ENCODE measurements at places on chromosomes 13 and 19.
A peak's percentile ranks its signal among the peaks of the same experiment; 100 is the strongest.

- DNase-seq, result no peak
These were observed 7.1 kb downstream of the YIPF2 start for GRCh38 chr19:10921199-10921909.

DNA sequence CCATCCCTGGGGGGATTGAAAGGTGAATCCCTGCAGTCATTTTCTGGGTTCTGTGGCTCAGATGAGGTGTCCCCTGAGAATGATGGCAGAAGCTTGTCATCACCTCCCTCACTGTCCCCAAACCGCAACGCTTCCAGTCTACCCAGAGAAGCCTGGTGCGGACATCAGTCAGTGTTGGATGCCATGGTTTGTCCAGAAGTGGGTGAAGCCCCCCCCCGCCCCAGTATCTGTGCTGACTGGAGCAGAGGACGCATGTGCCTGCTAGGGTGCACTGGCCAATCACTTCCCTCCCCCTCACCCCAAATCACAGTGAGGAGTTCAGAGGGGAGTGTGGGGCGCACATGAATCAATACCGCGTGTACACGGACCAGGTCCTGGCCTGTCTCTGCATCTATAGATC is 150.5 kb downstream of the TEX29 start:
- no peak for DNase-seq

- DNase-seq, result no peak
These were observed 216.3 kb downstream of the NHLRC3 start for GRCh38 chr13:39254601-39255000.

DNA sequence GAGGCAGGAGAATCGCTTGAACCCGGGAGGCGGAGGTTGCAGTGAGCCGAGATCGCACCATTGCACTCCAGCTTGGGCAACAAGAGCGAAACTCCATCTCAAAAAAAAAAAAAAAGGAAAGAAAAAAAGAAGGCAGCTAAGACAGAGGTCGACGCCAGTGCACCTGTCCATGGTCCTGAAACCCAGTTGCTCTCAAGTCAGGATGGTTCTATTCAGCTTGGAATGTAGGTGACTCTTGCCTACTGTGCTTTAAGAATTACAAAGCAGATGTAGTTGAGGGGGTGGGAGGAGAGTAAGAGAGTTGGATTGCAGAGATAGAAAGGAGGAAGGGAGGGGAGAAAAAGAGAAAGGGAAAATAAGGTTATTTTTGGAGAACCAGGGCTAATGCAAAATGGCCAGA is 18.7 kb downstream of the CACNG7 start:
- no peak for DNase-seq

DNA sequence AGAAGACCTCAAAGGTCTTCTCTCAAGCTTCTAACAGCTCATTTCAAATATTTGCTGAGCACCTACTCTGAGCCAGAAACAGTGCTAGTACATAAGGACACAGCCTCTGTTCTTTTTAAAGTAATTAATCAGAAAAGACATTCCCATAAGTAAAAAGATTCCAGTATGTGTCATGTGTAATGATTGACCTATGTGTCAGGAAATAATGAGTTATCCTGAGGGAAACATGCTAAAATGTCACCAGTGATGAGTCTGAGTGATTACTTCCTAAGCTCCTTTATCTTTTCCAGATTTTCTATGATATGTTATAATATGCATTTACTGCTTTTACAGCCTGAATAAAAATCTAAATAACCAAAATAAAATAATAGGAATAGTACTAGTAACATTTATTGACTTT is 107.6 kb downstream of the SLC25A15 start:
- no peak for DNase-seq

- no peak for DNase-seq
These were observed 48.2 kb downstream of the ADGRE1 start for GRCh38 chr19:6935618-6936017.

GRCh38 chr19:40217934-40218890 is at the start of gene TTC9B:
TSS of gene TTC9B (minus strand) at chr19:40218384. CDS start at chr19:40218381, 3 bp downstream.
- no peak for DNase-seq

GRCh38 chr19:10379880-10380312 is 476 bp downstream of the TYK2 start:
- no peak for DNase-seq

DNA sequence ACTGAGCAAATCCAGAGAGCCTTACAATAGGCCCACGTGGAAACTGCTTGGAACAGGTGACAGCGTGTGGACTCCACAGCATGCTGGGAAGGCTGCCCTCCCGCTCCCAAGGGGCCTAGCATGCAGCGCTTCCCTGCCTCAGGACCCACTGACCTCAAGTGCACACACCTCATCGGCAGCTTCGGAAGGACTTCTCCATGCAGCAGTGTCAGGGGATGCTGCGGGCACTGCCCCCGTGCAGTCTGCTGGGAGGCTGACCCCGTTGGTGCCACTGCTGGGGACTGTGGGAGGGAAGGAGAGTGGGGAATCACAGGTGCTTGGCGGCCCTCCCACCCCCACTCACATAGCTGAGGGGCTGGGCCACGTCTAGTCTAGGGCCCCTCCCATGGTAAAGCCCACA is 17.2 kb downstream of the CAPS start:
- DNase-seq, result no peak

- no peak for DNase-seq
These were observed 78.0 kb downstream of the ATP11A start for GRCh38 chr13:112767506-112768471.

DNA sequence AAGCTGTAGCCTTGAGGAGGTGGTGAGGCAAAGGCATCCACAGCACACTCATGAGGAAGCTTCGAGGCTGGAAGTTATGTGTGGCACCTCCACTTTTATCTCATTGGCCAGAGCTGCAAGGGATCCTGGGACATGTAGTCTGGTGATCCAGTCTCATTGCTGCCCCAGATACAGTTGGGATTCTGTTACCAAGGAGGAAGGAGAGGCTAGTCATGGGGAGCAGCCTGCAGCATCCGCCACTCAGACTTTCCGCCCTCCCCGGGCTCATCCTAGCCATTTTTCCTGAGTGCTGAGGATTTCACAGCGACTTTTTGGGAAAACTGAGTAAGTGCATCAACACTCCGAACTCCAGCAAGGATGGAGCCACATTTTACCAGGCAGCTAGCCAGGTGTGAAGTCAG is 74.4 kb downstream of the DPF1 start:
- no peak for DNase-seq

- no peak for DNase-seq
These were observed 29.5 kb downstream of the ZNF90 start for GRCh38 chr19:20107301-20107700.

DNA sequence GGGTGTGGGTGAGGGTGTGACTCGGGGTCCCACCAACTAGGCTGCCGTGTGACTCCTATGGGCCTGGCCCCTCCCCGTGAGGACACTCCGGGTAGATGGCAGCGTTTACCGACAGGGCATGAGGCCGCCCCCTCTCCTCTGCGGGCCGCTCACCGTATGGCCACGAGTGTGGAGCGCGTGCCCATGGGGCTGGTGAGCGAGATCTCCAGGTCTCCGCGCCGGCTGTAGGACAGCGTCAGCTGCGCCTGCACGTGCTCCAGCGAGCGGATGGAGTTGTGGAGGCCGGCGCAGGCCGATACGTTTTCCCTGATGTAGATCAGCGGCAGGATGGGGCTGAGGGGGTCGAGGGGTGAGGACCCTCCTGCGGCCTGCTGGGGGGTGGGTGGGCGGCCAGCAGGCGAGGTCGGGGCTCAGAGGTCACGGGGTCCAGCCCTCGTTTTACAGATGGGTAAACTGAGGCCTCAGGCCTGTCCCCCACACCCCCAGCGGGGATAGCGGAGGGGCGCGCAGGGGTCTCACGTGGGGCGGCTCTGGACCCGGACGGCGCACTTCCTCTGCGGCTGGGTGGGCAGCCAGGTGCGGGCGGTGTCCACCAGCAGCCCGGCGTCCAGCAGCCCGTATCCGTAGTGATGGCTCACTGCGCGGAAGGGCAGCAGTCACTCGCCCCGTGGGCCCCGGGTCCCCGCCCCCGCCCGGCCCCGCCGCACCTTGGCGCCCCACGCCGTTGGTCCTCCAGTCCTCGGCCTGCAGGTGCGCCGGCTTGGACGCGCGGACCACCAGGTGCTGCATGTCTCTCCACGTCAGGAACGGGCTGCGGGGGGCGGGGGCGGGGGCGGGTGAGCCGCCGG is 4.3 kb upstream of the C19orf25 start:
- no peak for DNase-seq

GRCh38 chr19:10277795-10278589 is 7.1 kb downstream of the ICAM1 start:
- no peak for DNase-seq

- DNase-seq, result no peak
These were observed 2.0 kb upstream of the GRK1 start for GRCh38 chr13:113664751-113665596.

DNA sequence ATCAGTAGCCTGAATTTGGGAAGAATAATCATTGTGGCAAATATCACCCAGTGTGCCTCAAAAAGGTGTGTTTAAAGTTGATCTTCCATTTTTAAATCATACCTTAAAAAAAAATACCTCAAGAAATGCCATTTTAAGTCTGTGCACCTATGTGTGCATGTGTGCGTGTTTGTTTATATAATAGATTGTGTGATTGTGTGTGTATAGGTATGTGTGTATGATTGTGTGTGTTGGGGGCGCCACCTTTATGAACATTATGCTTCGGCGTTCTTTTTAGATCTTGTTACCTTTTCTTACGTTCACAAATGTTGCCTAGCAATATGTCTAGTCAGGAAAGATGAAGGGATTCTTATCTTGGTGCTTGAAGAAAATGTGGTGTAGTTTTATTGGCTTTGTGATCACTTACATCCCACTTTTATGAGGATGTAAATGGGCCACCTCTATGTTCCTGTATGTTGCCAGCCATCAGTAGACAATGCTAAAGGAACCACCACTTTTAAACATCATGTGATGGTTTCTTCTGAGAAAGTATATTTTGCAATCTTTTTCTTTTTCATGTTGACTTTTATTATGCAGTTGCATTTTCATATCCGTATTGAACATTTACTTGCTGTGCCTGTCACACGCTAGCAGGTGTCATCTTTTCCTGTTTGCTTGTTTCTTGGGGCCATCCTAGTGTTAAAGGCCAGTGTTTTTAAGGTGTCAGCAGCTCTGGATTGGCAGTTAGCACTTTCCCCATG is 2.2 kb upstream of the IRS2 start:
- DNase-seq, result peak; percentile 51

GRCh38 chr13:73733706-73734105 is 400.5 kb downstream of the KLF12 start:
- no peak for DNase-seq

DNA sequence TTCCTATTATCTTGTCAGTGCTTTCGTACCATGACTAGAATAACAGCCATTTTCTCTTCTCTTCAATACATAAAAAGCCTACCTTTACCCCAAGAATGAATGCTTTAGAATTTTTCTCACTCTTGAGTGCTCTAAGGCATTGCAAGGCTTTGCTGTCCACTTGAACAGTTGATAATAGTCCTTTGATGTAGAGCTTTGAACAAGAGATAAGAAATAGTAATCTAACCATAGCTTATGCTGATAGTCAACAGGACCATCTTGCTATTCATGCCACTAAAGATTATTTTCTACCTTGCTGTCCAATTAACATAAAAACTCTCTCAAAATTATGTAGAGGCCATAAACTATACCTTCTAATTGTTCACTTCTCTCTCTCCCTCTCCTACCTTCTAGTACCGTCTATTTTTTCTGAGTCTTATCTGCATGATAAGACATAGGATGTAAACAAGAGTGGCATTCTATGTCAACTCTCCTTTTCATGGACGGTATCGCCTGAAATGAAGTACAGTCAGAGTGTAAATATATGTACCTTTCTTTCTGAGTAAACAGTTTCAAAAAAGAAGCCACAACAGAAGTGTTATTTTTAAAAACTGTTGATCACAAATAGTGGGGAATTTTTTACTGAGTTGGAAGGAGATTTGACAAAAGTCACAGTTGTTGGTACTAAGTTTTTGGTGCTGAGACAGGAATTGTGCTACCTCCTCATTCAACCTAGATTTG is 297.9 kb downstream of the NDFIP2 start:
- no peak for DNase-seq

DNA sequence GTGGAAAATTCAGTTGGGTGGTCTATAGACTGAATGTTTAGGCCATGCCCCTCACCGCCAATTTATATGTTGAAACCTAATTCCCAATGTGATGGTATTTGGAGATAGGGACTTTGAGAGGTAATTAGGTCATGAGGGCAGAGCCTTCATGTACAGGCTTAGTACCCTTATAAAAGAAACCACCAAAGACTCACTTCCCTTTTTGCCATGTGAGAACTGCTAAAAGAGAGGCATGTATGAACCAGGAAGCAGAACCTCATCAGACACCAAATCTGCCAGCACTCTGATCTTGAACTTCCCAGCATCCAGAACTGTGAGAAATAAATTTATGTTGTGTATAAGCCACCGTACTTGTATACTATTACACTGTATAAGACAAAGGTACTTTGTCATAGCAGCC is 40.6 kb downstream of the UQCRFS1 start:
- DNase-seq, result no peak

GRCh38 chr13:46748300-46748699 is 48.7 kb downstream of the ESD start:
- DNase-seq, result no peak

DNA sequence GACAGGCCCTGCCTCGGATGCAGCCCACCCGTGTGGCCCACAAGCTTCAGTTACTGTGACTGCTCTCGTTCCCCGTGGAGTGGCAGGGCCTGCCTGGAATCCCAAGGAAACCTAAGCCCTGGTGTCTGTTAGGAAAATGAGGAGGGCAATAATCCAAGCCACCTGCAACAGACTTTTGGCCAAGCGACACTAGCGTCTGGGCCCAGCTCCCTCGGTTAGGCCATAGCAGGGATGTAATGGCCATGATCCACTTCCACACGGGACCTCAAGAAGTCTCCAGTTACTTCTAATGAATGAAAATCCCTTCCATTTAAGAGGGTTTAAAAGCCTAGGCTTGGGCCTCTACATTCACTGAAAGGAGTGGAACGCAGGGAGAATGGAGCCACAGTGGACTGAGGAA is 8.9 kb downstream of the ZC3H4 start:
- DNase-seq, result no peak

DNA sequence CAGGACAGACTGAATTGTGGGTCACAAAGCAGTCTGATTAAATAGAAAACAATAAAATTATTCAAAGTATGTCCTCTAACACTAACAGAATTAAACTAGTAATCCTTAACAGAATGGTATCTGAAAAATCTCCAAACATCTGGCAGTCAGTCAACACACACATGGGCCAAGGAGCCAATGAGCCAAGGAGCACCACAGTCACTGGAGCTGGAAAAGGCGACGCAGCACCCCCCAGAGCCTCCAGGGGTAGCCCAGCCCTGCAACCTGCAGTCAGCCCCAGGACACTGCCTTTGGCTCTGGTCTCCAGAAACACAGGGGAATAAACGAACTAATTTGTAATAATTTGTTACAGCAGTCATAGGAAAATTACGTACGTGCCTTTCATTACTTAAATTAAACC is 12.3 kb downstream of the TUBGCP3 start:
- DNase-seq, result peak; percentile 93

DNA sequence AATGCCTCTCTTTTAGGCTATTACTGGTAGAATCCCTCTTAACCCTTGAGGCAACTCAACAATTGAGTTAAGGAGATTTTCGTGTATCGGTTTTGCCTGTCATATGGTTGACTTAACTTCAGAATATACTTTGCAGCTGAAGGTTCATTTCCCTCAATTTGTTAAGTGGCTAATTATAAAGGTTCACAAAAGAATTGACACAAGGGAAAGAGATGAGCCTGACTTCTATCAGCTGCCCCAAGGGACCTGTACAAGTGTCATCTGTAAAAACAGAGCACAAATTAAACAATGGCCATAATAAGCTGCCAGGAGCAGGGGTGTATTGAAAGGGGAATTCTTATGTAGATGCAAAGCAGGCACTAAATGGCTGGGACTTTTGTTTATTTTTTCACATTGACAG is 334.8 kb upstream of the OBI1 start:
- peak; percentile 78 for DNase-seq
